ENCODE measurements at places on chromosomes 1 and 21.

GRCh38 chr21:14758849-14759248, 212.7 kb upstream of the SAMSN1 start:
- DNase-seq: no peak

DNA sequence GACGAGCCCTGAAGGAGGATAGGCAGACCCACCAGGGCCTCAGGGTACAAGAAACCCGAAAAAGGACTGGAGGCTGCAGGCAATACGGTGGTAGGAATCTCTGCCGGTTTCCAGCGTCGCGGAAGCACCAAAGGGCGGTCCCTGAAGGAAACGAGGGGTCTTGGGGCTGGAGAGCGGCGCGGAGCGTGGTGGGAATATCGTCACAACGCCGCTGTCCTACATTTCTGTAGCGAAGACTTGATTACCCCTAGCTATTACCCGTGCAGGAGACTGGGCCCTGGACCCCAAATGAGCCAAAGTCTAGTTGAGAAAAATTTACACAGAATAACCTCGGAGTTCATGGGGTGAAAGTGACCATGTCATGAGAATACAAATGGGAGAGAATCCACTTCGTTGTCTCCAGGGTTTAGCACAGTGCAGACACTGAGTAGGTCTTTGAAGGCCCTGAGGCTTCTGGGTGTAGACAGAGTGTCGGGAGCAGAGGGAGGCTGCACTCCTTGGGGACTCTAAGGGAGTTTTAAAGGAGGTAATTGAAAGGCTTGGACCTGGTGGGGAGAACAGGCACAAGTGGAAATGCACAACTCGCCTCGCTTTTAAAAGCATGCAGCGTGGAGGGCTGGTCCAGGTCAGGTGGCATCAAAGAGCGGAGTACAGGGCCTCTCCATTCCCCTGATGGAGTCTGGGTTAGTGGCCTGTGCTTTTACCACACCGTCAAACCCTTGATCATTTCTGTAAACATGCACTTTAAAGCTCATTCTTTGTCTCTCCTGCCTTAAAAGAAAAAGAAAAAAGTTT, 1.5 kb downstream of the ATP1A1 start:
- peak; percentile 12 for DNase-seq

DNA sequence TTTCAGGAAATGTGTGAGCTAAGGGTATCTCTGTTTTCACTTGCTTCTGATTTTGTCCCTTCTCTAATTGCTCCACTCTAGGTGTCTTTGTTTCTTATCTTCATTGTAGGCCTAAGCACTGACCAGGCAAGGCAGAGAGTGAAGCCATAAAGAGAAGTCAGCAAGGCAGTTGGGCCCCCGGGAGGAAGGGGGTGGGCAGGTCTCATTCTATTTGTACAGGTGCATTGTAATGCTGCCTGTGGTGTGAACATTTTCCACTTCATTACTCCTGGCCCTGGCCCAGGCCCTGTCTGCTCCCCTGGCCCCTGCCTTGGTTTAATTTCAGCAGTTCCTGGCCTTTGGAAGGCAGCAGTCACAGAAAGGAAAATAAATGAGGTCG, 86.4 kb upstream of the JUN start:
- DNase-seq: no peak

DNA sequence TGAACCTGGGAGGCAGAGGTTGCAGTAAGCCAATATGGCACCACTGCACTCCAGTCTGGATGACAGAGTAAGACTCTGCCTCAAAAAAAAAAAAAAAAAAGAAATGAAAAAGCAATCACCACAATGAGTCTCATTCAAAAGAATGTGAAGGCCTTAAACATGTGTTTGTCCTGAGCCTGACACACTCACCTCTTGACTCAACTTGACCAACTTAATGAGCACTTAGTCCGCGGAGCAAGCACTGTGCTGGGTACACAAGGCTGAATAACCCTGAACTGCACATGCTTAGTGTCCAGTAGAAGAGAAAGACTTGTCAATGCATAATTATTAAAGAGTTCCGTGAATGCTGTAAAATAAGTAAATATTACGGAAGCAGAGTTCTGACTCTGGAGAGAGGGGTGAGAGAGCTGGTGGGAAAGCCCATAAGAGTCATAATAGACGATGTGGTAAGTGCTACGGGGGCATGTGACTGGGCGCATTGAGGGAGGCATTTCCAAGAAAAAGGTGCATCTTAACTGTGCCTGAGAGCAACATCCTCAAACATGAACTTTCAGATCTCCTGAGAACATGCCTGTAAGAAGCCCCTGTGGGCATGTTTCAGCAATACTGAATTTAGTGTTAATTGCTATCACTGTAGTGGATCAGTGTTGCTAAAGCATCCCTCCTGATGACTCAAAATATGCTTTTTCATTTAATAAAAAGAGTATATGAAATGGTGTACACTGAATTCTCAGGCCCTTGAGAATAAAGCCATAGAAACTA, 27.2 kb downstream of the MCOLN2 start:
- no peak for DNase-seq

- DNase-seq: no peak
These were observed 164.2 kb downstream of the RHOU start for GRCh38 chr1:228899421-228899956.

DNA sequence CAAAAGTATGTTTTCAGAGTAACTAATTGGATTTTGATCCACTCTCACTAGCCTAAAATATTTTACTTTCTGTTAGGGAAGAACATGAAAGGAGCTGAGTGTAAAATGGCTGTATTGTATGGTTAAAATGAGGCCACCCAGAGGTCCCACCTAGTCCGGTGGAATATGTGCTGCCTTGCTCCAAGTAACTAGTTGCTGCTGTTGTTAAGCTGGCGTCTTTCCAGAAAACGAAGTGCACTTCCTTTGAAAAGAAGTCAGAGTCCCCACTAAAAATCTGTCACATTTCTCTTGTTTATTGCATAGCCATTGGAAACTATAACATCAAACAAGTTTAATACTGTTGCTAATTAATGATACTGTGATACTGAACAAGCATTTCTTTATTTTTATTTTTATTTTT, 3.2 kb downstream of the SLC25A33 start:
- no peak for DNase-seq

DNA sequence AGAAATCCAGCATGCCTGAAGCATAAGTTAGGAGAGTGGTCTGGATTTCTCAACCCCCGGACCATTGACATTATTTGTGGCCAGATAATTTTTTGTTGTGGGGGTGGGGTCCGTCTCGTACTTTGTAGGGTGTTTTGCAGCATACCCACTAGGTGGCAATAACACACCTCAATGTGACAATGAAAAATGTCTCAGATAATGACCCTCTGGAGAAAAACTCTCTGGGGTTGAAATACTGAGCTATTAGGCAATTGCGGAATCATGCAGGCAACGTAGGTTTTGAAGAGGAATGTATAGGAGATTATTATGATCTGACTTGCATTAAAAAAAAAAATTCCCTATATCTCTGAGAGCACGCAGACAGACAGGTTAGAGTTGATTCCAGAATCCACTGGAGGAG, 25.3 kb upstream of the RRP15 start:
- DNase-seq: no peak

- no peak for DNase-seq
These were observed 19.1 kb downstream of the NPPA start for GRCh38 chr1:11828511-11828910.

DNA sequence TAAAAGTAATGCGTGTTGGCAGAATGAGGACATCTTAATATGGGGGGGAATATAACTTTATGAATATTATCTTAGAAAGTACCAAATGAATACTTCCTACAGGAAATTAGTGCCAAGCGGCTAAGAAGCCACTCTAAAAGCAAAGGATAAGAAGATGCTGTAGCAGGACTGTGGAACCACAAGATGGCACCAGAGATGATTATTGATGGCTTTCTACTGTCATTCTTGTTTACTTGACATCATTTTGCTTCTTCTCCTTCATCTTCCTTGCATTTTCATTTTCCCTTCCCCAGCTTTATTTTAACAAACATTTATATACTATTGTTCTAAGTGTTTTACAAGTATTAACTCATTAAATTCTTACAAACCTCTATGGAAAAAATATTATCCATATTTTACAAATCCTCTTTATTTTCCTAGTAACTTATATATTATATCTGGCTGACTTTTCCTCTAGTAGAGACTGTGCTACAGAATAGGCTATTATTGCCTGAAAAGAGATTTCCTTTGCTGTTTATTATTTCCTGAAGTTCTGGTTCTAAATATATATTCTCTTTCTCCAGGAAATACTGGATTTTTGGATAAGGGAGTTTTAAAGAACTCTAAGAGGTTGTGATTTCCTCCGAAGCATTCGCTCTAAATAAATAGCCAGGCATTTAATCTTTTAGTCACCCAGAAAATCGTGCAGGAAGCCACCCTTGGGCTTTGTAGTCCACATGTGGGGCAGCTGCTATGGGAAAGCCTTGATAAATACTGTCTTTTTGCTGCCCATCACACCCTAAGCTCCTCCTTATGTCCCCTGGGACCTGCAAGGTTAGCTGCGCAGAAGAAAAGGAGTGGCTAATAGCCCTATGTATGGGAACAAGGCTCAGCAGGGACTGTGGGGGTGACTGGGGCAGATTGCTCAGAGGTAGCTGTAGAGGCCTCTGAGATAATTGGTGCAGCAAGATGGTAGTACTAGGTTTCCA, 69.8 kb downstream of the TPR start:
- no peak for DNase-seq

GRCh38 chr1:109878531-109879104, 32.0 kb upstream of the CSF1 start:
- DNase-seq: no peak

DNA sequence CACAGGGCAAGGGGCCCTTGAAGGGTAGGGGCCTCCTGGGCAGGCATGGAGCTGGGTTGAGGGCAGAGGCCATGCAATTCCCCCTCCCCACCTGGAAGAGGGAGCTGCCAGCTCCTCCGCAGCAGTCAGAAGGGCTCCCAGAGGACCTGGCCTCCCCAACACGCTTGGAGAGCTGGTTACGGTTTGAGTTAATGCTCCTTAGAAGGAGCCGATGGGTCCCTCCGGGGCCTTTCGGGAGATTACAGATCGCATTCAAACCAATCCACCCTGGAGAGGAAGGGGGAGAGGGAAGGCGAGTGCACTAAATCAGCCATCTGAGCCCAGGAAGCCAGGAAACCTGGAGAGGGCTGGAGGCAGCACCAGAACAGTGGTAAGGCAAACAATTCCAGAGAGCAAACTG, 106.3 kb upstream of the CSF3R start:
- no peak for DNase-seq

- DNase-seq: no peak
These were observed 9.0 kb downstream of the LRRC40 start for GRCh38 chr1:70196333-70196732.

- DNase-seq: no peak
These were observed 556.5 kb upstream of the BRINP3 start for GRCh38 chr1:191034132-191034531.

DNA sequence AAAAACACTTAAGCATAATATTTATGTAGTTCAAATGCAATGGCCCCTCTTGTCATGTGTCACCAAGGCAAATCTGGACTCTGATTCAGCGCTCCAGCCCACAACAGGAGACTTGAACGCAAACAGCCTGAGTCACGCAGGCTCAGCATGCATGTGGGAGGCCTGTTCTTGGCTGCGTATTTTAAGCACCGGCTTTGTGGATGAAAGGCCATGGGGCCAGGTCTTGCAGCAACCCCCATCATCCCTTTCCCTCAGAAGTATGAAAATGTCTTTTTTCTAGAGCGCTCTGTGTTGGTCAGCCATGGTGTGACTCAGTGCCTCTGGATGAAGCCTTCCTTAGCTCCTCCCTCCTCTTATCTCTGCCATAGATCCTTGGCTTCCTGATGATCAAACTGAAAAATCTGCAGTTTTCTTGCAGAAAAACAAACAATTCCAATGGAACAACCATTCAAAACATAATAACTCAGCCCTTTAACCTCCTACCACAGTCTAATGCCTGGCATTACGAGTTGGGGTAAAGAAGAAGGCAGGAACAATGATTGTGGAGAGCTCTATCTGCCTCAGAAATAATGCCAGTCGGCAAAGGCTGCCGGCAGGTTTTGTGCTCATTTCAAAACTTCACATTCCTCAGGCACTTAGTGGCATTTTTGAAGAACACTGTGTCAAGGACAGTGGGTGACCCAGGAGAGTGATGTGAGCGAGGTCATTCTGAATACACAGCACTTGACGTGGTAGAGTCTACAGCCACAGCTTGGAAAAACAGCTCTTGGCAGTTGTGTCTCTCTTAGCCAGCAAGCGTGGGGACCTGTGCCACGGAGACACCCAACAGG, 167.5 kb downstream of the CLIC6 start:
- peak; percentile 11 for DNase-seq

DNA sequence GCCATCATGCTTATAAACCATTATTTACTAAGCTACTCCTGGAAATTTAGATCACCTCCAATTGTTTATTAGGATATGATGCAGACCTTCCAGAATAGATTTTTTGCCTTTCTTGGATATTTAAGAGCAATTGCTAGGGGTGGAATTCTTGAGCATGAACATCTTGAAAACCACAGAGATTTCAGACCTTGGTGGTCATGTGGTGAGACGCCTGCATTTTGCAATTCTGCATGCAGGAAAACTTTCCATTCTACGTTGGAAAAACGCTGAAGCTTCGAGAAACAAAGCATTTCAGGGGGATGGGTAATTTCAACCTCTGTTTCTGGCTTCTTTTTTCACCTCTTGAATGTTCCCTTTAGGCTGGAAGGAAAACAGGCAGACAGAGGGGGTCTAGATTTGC, 596.3 kb downstream of the KIF26B start:
- no peak for DNase-seq

DNA sequence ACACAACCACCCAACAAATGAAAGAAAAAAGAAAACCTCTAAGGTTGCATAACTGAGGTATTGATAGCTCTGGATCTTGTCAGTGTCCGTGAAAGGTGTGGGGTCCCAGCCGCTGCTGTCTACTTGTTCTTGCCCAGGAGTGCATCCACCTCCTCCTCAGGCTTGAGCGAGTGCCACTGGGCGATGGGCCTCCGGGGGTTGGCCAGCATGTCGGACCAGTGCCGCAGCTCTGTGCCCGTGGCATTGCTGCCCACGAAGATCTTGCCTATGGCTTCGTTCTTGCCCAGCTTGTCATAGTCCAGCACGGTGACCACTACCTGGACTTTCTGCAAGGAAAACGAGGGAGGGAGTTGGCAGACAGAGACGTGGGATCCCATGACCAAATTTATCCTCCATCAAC, 113.6 kb downstream of the SYT2 start:
- no peak for DNase-seq

GRCh38 chr1:198220428-198220827, 63.6 kb downstream of the NEK7 start:
- DNase-seq: no peak
